ENCODE measurements at places on chromosomes 12 and 14. TPM values are rescaled to one million over a fixed set of nuclear protein-coding genes. Genes with fewer than 3 reads are reported as not detected.

The TPH2 gene
- total RNA-seq: not detected

The TEX22 gene
- total RNA-seq: 0.23 TPM

The CTDSP2 gene
- total RNA-seq: 198 TPM

The GATC gene
- total RNA-seq: 10.5 TPM

The PTPRB gene
- 19.1 TPM for total RNA-seq

The FKBP3 gene
- 8.5 TPM for total RNA-seq

The TAS2R43 gene
- total RNA-seq: not detected

The CFAP54 gene
- 1.6 TPM for total RNA-seq

The KLRG1 gene
- 0.15 TPM for total RNA-seq

The IFI27 gene
- total RNA-seq: 30.8 TPM
